ENCODE measurements at places on chromosomes 11 and 22.

- DNase-seq, result no peak
Observed at GRCh38 chr22:49576241-49577141, 251.2 kb downstream of the BRD1 start.

- no peak for DNase-seq
Observed at GRCh38 chr11:121059605-121060004, 35.7 kb downstream of the TBCEL start.

GRCh38 chr22:37734964-37735451 lies 38.2 kb downstream of the TRIOBP start:
- no peak for DNase-seq

DNA sequence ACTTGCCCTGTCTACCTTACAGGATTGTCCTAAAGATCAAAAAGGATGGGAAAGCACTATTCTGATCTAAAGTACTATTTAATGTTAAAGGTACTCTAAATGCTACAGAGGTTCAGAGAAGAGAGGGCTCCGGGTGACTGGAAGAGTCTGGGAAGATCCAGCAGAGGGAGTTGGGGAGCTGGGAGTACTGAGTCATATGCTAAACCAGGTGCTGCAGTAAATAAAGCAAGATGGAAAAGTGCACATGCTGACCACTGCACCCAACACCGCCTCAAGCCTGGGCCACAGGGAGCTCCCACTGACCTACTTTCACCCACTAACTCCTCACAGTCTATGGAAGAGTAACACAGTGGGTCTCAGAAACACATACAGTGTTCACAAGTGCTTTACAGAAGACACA lies 49.3 kb downstream of the WT1 start:
- DNase-seq, result no peak

DNA sequence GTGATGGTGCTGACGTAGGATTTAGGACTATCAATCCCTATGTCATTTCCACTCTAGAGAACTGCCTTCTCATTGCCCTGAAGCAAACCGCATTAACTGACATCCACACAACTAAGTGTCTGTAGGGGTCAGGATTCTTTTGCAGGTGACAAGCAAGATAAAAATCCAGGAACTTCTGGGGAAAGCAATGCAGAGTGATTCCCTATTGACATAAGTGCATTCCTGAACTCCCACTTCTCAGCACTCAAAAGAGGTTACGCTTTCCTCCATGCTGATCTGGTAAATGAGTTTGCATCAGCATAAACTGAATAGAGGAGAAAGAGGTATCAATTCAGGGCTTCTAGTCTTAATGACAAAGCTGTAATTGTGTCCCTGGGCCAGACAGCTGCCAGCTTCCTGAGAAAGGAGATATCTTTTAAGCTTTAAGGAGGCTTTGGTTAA lies 224.6 kb upstream of the ISX start:
- no peak for DNase-seq

DNA sequence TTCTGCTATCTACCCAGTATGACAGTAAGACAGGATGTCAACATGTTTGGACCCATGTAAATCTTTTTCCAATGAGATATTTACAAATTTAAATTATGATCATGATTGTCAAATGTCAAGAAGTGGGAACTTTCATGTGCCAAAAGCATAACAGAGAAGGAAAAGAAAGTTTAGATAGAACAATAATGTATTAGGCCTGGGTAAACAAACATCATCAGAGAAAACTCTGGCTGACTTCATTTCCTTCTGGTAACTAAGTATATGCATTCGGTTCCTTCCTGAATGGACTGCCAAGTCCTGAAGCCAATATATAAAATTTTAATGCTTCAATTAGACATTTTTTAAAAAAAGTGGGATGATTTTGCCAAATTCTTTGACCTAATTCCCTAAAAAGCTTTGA lies 16.5 kb downstream of the RNF141 start:
- DNase-seq, result no peak

DNA sequence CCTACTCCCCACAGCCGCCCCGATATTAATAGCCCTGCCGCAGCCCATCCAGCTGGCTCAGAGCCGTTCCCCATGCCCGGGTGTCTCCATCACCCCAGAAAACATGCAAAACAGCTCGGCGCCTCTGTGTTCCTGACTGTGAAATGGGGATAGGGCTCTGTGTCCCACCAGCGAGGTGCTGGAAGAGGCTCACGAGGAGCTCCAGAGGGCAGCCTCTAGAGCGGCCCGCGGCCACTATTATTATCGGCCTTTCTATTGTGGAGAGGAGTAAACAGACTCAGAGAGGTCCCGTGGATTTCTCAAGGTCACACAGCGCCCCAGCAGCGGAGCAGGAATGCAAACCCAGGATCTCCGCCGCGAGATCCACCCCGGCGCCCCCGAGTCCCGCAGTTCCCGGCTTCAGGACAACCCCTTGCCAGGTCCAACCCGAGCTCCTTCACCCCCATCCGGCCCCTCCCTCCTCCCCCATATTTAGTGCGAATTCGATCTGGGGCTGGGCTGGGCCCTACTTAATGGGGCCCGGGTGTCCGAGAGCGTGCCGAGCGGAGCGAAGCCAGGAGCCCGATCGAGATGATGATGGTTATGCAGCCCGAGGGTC lies at the start of gene ACTN3:
Gene ACTN3, plus strand, starts transcription at position 536 of the 598 bp plus-strand sequence. Its CDS starts 35 bp downstream, at position 571.
- DNase-seq, result no peak

DNA sequence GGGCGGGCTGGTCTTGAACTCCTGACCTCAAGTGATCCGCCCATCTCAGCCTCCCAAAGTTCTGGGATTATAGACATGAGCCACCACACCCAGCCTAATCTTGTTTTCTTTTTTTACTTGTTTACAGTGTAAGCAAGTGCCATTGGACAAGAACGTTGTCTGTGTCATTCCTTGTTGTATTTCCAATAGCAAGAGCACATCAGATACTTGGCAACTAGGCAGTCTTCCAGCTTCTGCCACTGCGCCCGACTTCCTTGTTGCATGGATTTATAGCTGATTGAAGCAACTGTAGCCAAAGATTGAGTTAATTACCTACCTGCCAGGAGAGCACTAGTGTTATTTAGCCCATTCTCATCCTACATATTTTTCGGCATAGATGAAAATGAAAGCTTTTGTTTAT lies 3.1 kb upstream of the SGSM3 start:
- no peak for DNase-seq

GRCh38 chr22:50446708-50447575 lies 27.9 kb downstream of the SBF1 start:
- DNase-seq, result no peak

GRCh38 chr11:68673306-68673945 lies 10.9 kb upstream of the GAL start:
- no peak for DNase-seq

- no peak for DNase-seq
Observed at GRCh38 chr22:47775686-47776085, 1013.2 kb downstream of the TBC1D22A start.

DNA sequence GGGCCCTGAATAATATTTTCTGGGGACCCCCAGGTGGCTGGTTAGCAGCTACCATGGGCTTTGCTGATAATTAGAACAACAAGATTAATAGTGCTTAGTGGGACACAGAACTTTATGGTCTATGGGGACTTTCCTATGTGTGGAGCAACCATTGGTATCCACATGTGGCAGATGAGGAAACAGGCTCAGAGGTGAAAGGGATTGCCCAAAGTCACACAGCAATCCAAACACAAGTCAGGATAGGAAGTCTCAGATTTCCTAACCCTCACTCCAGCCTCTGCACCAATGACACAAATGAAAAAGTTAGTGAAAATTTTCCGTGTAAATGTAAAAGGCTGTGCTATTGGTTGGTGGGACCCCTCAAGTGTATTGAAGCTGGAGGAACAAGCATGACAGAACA lies 15.3 kb upstream of the SLCO2B1 start:
- DNase-seq, result no peak

DNA sequence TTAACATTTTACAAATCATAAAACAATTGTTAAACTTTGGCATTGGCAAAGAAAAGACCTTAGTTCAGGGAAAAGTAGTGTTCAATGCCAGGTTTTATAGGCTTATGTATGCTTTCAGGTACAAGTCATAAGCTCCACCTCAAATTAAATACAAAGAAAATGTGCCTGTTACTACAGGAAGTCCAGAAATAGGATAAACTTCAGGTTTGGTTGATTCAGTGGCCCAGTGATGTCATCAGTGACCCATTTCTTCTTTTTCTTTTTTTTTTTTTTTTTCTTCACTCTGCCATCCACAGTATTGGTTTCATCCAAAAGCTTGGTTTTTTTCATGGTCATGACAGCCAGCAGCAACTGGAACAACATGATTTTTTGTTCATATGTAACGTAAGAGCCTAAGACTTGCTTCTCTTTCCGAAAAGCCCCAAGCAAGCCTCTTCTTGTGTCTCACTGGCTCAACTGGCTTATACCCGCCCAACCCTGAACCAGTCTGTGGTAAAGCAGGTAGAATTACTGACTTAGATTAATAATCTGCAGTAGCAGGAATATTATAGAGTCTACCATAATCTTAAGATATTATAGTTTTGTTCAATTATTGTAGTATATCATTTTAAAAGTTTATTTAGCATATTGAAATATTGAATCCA lies 46.2 kb downstream of the TTC17 start:
- no peak for DNase-seq

DNA sequence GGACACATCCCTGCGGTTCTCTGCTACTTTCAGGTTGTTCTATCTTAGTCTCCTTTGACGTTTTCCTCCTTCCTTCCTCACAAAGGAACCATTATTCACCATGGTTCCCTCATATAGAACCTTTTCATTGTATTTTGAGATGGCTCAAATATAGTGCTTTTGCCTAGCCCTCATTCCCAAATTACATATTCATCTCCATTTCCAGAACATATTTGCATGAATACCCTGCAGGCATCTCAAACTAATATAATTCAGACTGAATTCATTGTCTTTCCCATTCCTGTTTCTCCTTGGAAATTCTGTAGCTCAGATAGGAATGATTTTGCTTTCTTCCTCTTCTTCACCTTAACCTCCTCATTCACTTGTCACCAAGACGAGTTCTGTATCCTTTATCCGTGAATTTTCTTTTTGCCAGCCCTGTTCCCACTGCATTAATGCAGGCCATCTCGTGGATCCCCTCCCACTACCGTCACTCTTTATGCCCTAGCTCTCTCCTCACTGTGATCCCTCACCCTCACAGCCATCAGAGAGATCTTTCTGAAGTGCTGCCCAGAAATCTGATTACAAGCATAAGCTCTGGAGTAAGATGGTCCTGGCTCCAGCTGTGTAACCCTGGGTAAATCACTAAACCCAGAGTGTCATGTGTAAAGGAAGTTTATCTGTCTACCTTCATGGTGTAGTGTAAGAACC lies 23.3 kb downstream of the PIWIL4 start:
- DNase-seq, result no peak

DNA sequence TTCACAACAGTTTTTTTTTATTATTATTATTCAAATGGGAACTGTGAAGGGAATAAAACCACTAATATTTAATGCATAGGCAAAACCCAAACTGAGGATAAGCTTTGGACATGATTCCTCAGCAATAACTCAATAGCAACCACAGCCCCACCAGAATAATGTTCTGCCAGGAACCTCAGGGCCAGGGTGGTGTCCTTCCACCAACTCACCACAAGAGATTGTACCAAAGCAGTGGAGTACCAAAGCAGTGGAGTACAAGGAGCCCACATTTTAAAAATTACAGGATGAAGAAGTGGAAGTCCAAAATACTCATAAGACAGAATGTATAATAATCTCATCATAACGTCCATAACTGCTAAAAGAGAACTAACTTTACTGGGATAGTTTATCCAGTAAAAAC lies 32.5 kb upstream of the FZD4 start:
- no peak for DNase-seq

GRCh38 chr22:50074551-50075530 lies 10.4 kb downstream of the MLC1 start:
- no peak for DNase-seq

DNA sequence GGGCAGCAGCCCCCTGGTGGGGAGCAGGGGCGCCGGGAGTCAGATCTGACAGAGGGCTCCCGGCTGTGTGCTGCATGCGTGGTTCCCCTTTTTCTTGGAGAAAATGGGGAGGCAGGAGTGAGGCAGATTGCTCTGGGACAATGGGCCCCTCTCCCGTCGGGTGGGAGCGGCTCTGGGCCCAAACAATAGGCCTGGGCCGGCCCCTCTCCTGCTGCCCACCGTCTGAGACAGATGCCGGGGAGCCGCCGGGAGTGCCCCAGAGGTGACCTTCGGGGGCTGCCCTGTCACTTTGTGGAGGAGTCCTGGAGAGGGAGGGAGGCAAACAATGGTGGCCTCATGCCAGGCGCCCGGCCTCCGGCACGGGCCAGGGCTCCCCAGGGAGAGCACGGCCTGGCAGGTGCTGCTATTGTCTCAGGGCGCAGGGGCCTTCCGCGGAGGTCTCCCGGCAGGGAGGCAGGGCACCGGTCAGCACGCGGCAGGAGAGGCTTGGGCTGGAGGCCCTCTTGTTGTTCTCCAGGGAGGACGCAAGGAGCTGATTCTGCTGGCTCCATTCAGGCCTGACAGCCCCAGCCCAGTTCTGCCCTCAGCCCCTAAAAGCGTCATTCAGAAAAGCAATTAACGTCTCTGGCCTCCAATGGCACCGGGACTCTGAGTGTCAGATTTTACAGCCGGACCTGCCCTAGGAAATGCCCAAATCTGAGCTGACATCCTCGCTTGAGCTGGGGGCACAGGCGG lies 44.8 kb downstream of the SMIM38 start:
- DNase-seq, result no peak

DNA sequence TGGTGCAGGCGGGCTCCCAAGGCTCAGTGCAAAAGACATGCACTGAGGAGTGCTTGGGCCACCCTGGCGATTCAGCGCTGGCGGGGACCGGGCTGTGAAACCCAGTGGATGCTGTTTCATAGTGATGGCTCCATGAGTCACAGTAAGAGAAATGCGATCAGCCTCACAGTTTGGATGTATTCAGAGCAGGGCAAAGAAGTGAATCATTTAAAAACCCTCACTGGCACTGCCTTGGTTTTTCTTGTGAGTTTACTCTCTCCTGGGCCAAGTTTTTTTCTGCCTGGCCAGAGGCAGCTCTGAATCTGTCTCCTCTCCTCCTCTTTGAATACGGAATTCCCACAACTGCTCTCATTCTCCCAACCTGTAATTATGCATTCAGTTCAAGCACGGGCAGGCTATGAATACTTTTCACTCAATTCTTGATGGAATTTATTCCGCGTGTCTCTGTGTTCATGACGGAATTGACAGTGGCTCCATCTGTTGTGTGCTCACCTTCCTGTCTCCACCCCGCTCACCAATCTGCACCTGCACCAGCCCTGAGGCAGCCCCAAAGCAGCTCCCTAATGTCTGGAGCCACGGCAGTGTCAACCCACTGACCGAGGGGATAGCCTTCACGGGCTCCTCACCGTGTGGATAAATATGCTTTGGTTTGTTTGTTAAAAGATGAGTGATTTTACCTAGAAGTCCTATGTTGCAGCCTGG lies 14.9 kb downstream of the ADAMTS8 start:
- DNase-seq, result no peak

GRCh38 chr11:118211006-118211405 lies 13.8 kb downstream of the JAML start:
- no peak for DNase-seq

DNA sequence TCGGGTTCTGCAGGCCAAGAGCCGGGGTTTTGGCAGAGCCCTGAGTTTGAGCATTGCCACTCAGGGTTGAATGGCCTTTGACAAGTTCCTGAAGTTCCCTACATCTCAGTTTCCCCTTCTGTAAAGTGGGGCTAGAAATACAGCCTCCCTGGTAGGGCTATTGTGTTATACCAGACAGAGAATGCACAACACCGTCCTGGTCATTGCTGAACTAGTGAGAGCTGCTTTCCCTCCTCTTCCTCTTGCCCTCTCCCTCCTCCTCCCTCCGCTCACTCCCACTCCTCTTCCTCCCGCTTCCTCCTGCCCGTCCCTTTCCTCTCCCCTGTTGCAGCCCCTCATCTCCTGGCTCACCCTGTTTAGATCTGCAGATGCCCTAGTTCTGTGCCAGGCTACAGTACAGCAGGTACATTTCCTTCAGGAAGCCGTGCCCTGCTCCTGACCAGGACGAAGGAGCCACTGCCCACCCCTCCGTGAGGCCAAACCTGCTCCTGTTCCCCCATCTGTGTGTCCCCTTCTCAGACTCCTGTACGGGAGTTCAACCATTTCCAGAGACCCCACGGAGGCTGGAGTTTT lies 91.5 kb upstream of the SHANK2 start:
- no peak for DNase-seq

All from activated T-helper 1 cell treated with anti-CD3 and anti-CD28 coated beads, Interleukin-2, amount 50 U/mL, for 16 hours (primary cell).